GM13977 (cell line): ENCODE measurements at places on chromosomes 2 and 18.
A peak's percentile ranks its signal among the peaks of the same experiment; 100 is the strongest.

- no peak for DNase-seq
These were observed 85.4 kb downstream of the NCKAP1 start for GRCh38 chr2:182952741-182953450.

- DNase-seq: no peak
These were observed 100.9 kb upstream of the TNP1 start for GRCh38 chr2:216960671-216961268.

DNA sequence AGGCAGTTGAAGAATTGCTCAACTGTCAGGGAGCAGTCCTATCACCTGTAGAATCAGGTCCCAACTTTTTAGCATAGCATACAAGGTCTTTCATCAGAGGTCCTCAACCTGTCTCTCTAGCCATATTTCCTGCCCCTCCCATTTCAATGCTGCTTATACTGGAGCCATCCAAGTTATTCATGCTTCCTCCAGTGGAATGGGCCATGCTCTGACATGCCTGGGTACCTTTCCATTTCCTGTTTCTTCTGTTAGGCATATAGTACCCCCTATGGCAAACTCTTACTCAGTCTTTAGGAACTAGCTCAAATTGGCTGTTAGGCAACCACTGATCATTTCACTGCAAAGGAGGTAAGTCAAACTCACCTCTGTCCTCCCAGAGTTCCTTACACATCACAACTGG lies 51.0 kb upstream of the ABCA12 start:
- no peak for DNase-seq

DNA sequence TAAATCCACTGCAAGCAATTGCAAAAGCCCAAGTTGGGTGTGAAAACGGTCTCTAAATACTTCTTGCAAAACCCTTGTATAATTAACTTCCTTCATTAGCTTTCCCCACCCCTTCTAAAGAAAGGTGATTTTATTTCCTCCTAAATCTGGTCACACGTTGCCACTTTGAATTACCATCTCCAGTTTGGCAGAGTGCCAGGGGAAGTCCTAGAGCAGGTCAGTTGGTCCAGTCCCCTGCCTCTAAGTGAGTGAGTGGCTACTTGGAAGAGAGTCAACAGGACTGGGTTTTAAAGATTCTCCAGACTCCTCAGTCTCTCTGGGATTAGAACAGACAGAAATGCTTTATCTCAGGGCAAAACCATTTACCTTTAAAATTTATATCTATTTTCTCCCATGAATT lies 18.7 kb upstream of the LYPD6B start:
- no peak for DNase-seq

- no peak for DNase-seq
These were observed 94.1 kb upstream of the SLC14A2 start for GRCh38 chr18:45521136-45521535.

- DNase-seq: no peak
These were observed 99.4 kb downstream of the TFCP2L1 start for GRCh38 chr2:121185571-121186074.

GRCh38 chr2:211331736-211332135 lies 775.3 kb downstream of the CPS1 start:
- DNase-seq: no peak

GRCh38 chr18:70994116-70994515 lies 705.3 kb downstream of the SOCS6 start:
- DNase-seq: no peak

- no peak for DNase-seq
These were observed 83.0 kb upstream of the LTBP1 start for GRCh38 chr2:32863803-32864202.

DNA sequence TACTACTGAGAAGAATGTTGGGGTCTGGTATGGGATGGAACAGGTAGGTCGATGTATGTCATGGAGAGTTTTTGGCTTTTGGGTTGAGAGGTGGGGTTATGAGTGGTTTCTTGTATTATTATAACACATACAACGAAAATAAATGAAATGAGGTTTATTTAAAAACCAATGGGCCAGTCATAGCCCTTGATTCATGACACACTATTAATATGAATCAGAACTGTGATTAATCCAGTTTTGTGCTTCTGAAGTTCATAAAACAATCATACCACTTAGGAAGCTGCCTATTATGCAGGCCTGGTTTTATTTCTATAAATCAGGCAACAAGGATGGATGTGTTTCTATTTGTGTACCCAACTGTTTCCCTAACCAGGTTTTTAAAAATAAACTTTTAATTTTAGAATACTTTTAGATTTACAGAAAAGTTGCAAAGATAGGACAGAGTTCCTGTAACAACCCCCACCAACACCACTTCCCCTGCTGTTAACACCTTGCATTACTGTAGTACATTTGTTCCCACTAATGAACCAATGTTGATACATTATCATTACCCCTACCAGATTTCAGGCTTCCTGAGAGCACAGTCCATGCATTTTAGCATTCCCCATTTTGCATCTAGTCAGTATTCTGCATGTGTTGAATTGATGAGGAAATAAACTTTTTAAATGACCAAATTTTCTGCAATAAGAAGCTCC lies 37.5 kb upstream of the NCOA1 start:
- DNase-seq: no peak

GRCh38 chr2:62216616-62217015 lies 20.7 kb downstream of the B3GNT2 start:
- no peak for DNase-seq

GRCh38 chr2:217857624-217858506 lies 144.9 kb downstream of the TNS1 start:
- no peak for DNase-seq

- no peak for DNase-seq
These were observed 18.4 kb upstream of the TEX51 start for GRCh38 chr2:126880324-126880723.

GRCh38 chr18:8987241-8987640 lies 115.3 kb upstream of the NDUFV2 start:
- DNase-seq: no peak

DNA sequence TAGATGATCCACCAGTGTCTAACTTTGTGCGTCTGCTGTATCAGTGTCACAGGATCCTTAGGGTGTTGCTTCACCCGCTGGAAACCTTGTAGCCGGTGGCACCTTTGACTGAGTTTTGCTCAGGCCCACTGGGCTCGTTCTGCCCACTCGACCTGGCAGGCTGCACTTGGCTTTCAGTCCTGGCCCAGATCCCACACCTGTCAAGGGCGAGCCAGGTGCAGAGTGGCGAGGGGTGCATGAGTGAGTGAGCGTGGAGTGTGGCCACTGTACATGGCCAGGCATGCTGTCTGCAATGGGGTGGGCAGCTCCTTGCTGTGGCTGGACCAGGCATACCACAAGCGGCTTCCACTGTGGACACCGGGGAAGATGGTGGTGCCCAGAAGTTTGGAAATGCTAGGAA lies 179.0 kb downstream of the FAM210A start:
- no peak for DNase-seq

GRCh38 chr2:72031346-72032110 lies 116.1 kb downstream of the CYP26B1 start:
- no peak for DNase-seq

- no peak for DNase-seq
These were observed 102.9 kb downstream of the TANC1 start for GRCh38 chr2:159071190-159071915.

DNA sequence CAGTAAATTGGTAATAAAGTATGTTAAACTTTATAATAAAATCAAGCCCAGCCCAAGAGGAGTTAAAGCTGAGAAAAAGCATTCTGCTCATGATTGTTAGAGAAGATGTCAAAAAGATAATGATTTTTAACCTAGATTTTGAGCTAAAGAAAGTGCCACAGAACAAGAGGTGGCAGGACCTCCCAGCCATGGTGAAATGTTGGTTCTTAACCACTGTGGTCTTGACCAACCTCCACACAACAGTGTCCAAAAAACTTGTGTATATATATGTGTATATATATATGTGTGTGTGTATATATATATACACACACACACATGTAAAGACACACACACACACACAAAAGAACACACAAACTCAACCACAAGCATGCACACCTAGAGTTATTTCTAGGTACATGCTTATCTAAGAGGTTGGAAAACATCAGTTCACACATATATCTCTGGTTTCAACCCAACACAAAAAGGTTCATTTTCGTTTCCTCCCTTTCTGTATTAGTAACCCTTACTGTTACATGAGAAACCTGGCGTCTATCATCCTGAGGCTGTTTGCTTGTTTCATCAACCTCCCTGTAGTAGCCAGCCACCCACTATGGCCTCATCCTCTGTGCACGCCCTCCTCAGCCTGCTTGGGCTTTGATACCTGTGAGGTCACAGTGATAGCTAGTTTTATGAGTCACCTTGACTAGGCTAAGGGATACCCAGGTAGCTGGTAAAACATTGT lies 631.8 kb upstream of the ID2 start:
- peak; percentile 76 for DNase-seq

DNA sequence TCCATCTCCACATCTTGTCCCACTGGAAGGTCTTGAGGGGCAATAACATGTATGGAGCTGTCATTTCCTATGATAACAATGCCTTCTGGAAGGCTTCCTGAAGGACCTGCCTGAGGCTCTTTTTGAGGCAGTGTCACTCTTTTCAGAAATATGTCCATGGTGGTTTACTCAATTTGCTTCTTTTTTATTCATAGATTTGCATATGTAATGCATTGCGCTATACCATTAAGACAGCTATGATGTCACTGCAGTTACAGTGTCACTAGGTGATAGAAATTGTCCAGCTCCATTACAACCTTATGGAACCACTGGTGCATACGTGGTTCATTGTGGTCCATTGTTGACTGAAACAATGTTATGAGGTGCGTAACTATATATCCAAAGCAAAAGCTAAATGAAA lies 19.9 kb downstream of the NABP1 start:
- no peak for DNase-seq

- peak; percentile 90 for DNase-seq
These were observed at the start of gene NPPC for GRCh38 chr2:231926180-231926741. Gene NPPC (minus strand): TSS chr2:231926396. CDS start chr2:231926249, 147 bp downstream.

GRCh38 chr2:234989183-234989701 lies 37.4 kb downstream of the SH3BP4 start:
- DNase-seq: no peak

DNA sequence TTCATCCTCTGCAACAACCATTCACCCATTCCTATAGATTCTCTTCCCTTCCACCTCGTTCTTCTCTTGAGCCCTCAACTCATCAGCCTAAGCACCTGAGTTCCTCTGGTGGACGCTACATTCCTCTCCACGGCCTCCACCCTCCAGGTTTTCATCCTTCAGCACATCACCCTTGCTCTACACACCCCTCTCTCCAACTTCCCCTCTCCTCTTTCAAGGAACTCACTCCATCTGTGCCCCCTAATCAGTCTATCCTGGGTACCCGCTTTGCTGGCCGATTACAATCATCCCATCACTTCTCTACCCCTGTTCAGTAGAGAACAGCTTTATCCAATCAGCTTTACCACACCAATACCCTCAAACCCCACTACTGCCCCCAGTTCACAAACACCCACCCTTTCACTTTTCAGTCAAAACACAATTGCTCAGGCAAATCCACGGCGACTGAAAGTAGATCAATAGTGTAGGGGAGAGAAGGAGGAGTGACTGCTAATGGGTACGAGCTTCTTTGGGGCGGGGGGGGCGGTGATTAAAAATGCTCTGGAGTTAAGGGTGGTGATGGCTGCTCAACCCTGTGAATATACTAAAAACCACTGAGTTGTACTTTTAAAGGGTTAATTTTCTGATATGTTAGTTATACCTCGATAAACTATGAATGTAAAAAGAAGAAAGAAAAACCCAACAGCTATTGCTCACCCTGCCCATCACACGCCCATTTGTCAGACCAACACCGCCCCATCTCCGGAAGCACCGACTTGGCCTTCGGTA lies 857 bp downstream of the DYM start:
- peak; percentile 32 for DNase-seq

DNA sequence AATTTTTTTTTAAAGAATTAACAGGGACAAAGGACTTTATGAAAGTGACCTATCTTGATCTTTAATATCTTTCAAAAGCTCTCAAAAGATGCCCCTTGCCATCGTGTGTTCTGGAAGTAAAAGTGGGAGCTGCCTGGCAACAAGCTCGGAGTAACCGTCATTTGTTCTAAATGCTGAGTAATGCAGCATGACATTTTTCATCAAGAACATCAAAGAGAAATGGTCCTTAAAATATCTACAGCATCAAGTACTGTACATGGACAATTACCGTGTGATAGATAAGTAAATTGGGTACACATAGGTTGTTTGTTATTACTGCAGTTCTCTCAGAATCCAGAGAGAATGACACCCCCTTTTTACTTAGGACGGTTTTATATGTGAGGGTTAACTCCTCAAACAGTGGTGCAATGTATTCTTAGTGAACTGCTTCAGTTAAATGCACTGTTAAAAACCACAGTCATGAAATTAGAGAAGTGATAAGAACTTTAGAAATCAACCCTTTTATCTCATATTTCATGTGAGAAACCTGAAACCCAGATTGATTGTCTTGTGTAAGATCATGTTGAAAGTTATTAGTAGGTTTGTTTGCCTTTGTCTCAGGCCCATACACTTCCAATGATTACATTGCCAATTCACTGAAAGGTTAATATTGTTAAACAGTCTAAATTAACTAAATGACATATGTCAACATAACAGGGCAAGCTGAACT lies 90.6 kb upstream of the HNMT start:
- no peak for DNase-seq

DNA sequence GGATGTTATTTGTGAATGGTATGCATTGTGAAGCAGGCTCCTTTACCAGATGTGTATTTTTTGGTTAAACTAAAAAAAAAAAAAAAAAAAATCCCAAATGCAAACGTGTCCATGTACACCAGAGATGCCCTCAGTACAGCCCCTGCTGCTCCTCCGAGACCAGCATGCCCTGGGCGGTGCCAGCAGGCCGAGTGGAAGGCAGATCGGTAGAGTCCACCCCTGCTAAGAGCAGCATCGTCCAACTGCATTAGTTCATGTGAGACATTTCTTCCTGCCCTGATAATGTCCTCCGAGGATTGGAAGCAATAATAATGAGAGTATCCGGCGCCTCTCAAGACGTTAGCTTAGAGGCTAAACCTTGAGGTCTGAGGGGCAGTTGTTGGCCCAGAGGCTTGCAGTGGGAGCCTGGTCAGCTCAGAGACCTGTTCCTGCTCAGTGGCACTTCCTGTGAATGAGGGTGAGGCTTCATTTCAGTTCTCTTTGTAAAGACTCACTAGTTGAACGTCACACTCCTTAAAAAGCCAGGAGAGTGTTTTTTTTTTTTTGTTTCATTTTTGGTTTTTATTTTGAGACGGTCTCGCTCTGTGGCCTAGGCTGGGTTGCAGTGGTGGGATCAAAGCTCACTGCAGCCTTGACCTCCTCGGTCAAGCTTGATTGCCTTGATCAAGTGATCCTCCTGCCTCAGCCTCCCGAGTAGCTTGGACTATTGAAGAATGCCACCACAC lies 5.6 kb downstream of the SLC66A3 start:
- peak; percentile 79 for DNase-seq

DNA sequence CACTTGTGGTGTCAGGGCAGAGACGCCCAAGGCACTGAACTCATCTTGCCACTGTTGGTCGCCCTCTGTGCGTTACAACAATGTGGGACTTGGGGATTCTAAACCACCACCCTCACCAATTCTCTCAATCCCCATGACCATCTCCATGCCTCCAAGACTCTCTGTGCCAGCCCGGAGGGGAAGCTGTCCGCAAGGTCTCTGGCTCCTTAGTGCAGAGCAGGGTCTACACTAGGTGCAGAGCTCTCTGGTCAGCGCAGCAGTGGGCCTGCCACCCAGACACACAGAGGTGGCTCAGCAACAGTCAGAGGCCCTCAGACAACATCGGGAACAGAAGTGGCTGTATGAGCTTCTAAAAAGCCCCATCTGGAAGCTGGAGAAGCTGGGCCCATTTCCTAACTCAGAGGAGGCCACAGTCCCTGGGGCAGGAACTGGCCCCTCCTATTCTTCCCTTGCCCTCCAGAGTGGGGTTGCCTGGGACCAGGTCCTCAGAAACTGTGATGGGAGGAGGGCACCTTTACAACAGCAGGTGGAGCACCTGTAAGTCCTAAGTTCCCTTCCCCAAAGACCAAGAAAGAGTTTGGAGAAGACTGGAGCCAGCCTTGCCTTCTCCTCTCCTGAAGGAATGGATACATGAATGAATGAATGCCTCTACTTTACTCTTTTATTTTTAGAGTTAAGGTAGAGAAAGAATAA lies 37.7 kb downstream of the SERTAD2 start:
- no peak for DNase-seq
